ENCODE measurements at places on chromosomes 6 and 20. TPM values are rescaled to one million over a fixed set of nuclear protein-coding genes. Genes with fewer than 3 reads are reported as not detected.
A peak's percentile ranks its signal among the peaks of the same experiment; 100 is the strongest.

Gene RIN2
- total RNA-seq = 15.7 TPM

- H3K27ac ChIP-seq = no peak overlapping the region
- H3K4me3 ChIP-seq = no peak overlapping the region
- no peaks in the 10 kb centered on the region for H3K27me3 ChIP-seq
Measured at GRCh38 chr6:108760126-108761050, 87.8 kb upstream of the ARMC2 start.

- peaks cover 22% of the 10 kb centered on the region for H3K27me3 ChIP-seq
- H3K4me1 ChIP-seq = peaks cover 20% of the 10 kb centered on the region
- H3K4me3 ChIP-seq = no peak overlapping the region
- no peaks in the 10 kb centered on the region for H3K36me3 ChIP-seq
- no peak overlapping the region for H3K27ac ChIP-seq
- DNase-seq = no peak
Measured at GRCh38 chr6:43271103-43271815, 26.8 kb upstream of the SLC22A7 start.

GRCh38 chr6:141977782-141978181, 154.9 kb upstream of the GJE1 start:
- no peaks in the 10 kb centered on the region for H3K27me3 ChIP-seq
- H3K36me3 ChIP-seq = no peaks in the 10 kb centered on the region

Gene HLA-E
- 214 TPM for total RNA-seq

- H3K36me3 ChIP-seq = no peaks in the 10 kb centered on the region
- no peaks in the 10 kb centered on the region for H3K4me1 ChIP-seq
- H3K4me3 ChIP-seq = no peak overlapping the region
- no peak for DNase-seq
- H3K27me3 ChIP-seq = no peaks in the 10 kb centered on the region
Measured at GRCh38 chr20:3101251-3101650, 16.7 kb upstream of the AVP start.

Gene FABP7
- total RNA-seq = not detected

DNA sequence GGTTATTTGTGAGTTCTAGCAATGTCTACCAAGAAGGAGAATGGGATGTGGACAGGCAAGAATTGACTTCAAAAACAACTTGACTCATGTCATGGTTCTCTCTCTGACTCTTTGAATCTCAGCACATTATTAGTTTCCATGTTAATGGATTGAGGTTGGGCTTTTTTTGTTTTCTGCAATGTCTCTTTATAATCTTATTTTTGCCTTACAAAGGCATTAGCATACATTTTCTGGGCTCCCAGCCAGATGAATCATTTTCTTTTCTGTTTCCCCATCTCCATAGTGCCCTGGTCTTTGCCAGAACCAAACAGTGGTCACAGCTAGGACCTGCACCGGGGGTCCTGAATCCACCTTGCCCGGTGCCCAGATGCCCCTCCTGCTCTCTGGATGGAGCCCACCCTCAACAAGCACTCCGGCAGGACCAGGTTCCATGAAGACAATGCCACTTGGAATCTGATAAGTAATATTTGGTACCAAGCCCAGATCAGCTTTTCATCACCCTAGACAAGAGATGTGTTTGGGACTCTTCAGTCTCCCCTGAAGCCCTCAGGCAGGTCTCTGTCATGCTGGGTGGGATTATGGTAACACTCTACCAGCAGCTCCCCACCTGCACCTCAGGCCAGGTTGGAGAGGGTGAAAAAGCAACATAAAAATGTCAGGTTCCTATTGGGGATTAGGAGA, 266.7 kb upstream of the SULF2 start:
- peak; percentile 74 for DNase-seq
- H3K27me3 ChIP-seq = no peaks in the 10 kb centered on the region
- H3K27ac ChIP-seq = peak overlapping the region; percentile 59
- H3K4me1 ChIP-seq = peaks cover 21% of the 10 kb centered on the region
- no peak overlapping the region for H3K4me3 ChIP-seq

GRCh38 chr6:56514395-56514794, 128.3 kb downstream of the DST start:
- no peak overlapping the region for H3K27ac ChIP-seq
- no peak overlapping the region for H3K4me3 ChIP-seq
- peaks cover 50% of the 10 kb centered on the region for H3K36me3 ChIP-seq
- H3K4me1 ChIP-seq = peaks cover 10% of the 10 kb centered on the region
- no peaks in the 10 kb centered on the region for H3K27me3 ChIP-seq
- DNase-seq = peak; percentile 44

- no peaks in the 10 kb centered on the region for H3K27me3 ChIP-seq
- DNase-seq = no peak
- H3K36me3 ChIP-seq = no peaks in the 10 kb centered on the region
- H3K4me3 ChIP-seq = no peak overlapping the region
- H3K27ac ChIP-seq = no peak overlapping the region
Measured at GRCh38 chr20:24098886-24099285, 110.3 kb upstream of the GGTLC1 start.

Gene JPH2
- total RNA-seq = 19.1 TPM

Gene ANGPT4
- not detected for total RNA-seq

Gene SYNJ2
- 20.9 TPM for total RNA-seq

Gene TFAP2D
- not detected for total RNA-seq

DNA sequence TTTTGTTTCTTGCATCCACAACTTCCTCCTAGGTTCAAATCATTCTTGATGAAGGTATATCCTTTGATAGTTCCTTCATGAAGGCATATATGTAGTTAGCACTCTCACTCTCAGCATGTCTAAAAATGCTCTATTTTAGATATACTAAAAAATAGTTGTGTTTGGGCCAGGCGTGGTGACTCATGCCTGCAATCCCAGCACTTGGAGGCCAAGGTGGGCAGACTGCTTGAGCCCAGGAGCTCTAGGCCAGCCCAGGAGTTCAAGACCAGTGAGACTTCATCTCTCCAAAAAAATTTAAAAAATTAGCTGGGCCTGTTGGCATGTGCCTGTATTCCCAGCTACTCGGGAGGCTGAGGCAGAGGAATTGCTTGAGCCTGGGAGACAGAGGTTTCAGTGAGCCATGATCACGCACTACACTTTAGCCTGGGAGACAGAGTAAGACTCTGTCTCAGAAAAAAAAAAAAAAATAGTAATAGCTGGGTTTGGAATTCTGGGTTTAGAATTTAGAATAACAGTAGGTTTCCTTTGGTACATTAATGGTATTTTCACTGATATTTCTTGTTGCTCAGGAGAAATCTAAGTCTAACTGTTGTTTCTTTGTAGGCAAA, 7.0 kb downstream of the SERAC1 start:
- peaks cover 4% of the 10 kb centered on the region for H3K4me1 ChIP-seq
- no peaks in the 10 kb centered on the region for H3K27me3 ChIP-seq
- no peak overlapping the region for H3K27ac ChIP-seq
- H3K4me3 ChIP-seq = no peak overlapping the region

Gene OR2J2
- not detected for total RNA-seq

- H3K4me1 ChIP-seq = peaks cover 38% of the 10 kb centered on the region
- no peak overlapping the region for H3K4me3 ChIP-seq
- H3K27ac ChIP-seq = no peak overlapping the region
- no peaks in the 10 kb centered on the region for H3K27me3 ChIP-seq
- peak; percentile 63 for DNase-seq
- peaks cover 82% of the 10 kb centered on the region for H3K36me3 ChIP-seq
Measured at GRCh38 chr6:35415065-35415891, 36.9 kb upstream of the FANCE start.

Gene PRKN
- total RNA-seq = not detected

- H3K27me3 ChIP-seq = no peaks in the 10 kb centered on the region
- H3K36me3 ChIP-seq = no peaks in the 10 kb centered on the region
- no peak overlapping the region for H3K27ac ChIP-seq
- H3K4me3 ChIP-seq = no peak overlapping the region
Measured at GRCh38 chr6:32439139-32439538, 548 bp upstream of the HLA-DRA start.

DNA sequence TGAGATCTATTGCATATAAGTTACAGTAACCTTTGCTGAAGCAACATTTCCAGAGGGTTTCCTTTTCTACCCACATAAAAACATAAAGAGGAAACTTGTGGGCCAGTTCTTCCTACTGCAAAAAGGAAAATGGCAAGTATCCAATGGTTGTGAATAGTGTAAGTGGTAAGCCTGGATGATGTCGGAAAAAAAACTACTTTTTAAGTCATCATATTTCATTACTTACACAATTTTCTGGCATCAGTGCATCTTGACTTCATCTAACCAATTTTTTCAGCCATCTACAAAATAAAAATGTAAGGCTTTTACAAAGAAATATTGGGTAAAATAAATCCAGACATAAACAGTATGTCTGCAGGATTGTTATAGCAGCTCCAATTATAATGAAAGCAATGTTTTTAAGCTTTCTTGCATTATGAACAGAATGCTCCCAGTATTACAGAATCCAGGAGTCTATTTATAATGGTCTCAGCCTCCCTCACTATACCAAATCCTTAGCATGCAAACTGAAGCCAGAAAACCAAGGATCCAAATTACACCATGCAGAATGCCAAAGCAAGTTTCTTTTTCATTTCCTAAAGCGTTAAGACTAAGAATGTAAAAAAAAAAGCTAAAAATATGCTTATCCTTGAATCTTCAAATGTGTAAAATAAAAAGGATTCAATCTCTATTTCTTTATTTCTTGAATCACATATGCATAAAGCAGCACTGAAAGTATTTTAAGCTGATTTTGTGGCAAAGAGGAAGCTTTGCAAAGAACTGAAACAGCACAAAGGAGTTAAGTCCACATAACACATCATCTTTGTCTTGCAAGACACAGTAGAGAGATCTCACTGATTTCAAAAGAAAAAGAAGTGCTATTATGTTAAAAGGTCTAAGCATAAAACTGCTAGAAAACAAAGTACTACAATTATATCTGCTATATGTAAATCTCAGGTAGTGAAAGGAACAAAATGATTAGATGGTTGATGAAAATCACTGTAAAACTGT, 126.8 kb upstream of the HMGCLL1 start:
- no peaks in the 10 kb centered on the region for H3K27me3 ChIP-seq
- H3K27ac ChIP-seq = no peak overlapping the region
- no peaks in the 10 kb centered on the region for H3K36me3 ChIP-seq

Gene CABLES2
- 6.9 TPM for total RNA-seq

DNA sequence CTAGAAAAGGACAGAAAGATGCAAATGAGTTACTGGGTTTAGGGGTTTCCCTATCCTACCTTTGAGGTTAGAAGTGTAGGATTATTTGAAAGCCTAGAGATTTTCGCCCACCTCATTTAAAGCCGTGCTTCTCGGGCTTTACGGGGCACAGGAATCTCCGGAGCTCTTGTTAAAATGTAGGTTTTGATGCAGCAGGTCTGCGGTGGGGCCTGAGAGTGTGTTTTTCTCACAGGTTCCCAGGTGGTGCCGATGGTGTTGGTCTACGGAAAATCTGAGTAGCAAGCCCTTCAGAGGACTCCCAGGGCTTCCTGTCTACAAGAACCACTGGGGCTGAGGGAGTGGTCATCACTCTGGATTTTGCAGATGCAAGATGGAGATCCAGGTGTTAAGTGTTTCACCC, 47.5 kb downstream of the TRAM2 start:
- no peak for DNase-seq
- H3K27ac ChIP-seq = no peak overlapping the region
- peaks cover 24% of the 10 kb centered on the region for H3K4me1 ChIP-seq

Gene THEMIS
- total RNA-seq = not detected

DNA sequence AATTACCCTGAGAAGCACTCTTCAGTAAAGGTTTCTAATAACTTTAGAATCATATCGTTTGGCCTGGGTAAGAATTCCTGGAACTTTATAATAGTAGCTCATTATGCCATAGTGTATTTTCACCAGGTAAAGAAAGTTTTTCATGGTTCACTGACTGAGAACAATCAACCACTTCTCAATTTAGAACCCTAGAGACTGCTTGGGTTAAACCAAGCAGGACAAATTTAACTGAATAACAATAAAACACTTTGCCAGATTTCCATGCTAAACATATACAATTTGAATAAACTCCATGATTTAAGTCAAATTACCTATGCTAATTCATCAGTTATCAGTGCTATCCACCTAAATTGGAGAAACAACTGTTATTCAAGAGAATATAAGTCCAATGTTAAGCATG, 99.4 kb downstream of the PLG start:
- H3K27ac ChIP-seq = no peak overlapping the region
- no peak for DNase-seq
- no peaks in the 10 kb centered on the region for H3K4me1 ChIP-seq
- no peak overlapping the region for H3K4me3 ChIP-seq

DNA sequence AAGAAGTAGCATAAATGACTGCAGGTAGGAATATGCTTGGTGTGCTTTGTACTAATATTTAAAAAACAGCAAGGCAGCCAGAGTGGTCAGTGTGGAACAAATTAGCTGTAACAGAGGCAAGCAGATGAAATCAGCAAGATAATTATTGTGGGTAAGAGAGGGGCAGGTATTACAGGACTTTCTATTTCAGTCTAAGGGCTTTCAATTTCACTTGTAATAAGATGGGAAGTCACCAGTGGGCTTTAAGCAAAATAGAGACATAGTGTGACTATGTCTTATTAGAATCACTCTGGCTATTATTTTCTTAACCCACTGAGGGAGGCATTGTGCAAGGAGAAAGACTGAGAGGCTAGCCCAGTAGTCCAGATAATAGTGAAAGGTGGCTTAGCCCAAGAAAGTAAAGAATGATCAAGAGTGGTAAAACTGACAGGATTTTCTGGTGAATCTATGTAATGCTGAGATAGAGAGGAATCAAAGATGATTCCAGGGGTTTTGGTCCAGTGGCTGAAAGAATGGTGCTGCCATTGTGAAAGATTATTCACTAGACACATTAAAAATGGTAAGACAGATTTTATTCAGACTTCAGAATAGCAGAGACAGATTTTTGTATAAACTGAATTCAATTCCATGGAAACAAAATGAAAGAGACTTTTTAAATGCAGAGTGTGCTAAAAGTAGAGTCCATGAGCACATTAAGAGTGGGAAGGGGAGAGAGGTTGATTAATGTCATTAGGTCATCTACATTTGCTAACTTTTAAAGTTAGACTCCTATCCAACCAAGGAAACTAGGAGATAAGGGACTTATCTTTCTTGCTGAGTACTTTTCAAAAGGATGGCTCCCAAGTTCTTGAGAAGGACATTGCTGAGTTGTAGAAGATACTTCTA, 1136.0 kb downstream of the HACE1 start:
- no peaks in the 10 kb centered on the region for H3K4me1 ChIP-seq
- H3K4me3 ChIP-seq = no peak overlapping the region
- H3K27ac ChIP-seq = no peak overlapping the region
- DNase-seq = no peak
- no peaks in the 10 kb centered on the region for H3K27me3 ChIP-seq

Gene SNAP91
- not detected for total RNA-seq

Gene TNFRSF6B
- total RNA-seq = not detected
